Stimulated activated CD4-positive, alpha-beta T cell treated with anti-CD3 and anti-CD28 coated beads, TNF-alpha, amount 100 ng/mL, for 48 hours (primary cell): ENCODE measurements at places on chromosomes 6 and 20.

- no peak for DNase-seq
These were observed 369.4 kb downstream of the UTRN start for GRCh38 chr6:144654506-144654905.

- DNase-seq: no peak
These were observed 76.6 kb downstream of the PKHD1 start for GRCh38 chr6:52010806-52011205.

- DNase-seq: peak; percentile 27
These were observed 2.0 kb downstream of the TRAM2 start for GRCh38 chr6:52574709-52575501.

DNA sequence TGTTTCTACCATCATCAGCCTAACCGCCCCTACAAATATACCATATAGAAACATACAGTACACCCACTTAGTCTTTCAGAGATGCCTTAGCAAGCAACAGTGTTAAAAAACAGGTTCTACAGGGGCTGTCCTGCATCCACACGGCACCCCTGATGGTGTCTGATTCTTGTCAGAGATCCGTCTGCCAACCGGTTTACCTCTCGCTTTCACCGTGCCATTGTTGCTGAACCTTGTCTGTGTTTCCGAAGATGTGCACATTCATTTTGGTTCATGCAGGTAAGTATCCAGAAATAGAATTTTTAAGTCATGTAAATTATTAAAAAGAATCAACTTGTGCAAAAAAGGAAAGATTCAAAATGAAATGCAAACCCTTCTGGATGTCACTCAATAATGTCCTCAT, 52.9 kb downstream of the EPHA7 start:
- no peak for DNase-seq

DNA sequence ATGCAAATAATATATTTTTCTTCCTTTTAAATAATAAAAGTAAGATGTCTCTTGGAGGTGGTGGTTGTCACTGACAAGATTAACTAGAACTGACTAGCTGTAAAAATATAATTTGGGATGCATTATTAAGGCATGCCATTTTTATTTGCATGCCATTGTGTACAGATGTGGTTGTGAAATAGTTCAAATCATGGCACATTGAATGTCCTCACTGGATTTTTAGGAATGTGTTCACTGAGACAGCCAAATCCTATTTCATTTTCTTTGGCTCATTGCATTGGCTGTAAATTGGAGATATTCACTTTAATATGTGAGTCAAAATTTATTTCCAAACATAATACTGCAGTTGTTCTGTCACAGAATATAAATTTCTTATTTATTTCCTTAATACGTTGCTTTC, 62.3 kb downstream of the ESR1 start:
- DNase-seq: no peak

DNA sequence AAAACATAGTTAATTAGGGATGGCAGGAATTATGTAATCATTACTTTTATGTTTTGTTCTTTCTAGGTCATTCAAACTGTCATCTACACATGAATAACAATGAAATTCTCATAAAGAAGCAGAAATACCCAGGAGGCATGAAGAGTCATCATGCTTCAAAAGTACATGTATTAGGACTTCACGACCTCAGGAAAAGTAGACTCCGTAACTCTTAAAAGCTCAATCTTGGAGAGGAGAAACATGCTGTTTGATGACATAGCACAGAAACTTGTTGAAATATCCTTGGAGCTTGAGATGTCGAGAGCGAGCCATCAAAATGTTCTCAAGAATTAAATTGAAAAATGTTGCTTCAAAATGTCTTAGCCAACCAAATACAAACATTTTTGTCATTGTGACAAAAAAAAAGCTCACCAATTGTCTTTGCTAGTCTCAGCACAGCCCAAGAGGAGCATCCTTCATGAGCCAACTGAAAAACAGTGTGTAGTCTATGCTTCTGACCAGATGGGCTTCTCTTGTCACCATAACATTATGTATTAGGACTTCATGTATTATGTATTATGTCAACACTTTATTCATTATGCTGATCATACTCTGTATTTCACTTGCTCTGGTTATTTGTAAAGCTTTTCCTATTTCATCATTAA, 28.2 kb upstream of the ANKEF1 start:
- no peak for DNase-seq

DNA sequence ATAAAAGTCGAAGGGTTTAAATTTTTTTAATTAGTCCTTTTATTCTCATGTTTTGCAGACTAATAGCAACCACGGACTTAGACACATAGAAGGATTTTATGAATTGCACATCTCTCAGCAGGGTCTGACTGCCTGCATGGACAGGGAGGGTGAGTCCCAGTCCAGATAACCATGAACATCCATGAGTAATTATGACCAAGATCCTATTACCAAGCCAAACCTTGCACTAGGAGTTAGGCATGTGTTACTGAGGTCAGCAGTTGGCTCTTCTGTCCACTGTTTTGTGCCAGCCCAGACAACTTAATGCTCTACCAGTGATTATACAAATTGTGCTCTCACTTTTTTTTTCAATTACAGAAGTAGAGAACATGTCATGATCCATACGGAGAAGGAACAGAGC, 211.2 kb downstream of the MAFB start:
- DNase-seq: no peak

DNA sequence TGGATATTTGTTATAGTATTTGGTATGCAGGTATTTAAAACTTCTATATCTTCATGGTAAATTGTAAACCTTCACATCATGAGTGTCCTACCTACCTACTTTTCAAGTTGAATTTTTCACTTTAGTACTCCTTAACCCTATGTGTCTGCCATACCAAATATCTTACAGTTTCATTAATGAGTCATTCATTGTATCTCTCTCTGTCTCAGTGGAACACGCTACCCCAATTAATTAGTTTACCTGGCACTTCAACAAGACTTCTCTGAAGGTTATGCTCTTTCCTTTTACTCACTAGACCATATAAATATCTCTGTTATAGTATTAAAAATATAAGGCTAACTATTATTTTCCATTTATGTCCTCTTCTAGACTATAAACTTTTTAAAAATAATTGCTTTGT, 123.9 kb upstream of the GJE1 start:
- DNase-seq: no peak

DNA sequence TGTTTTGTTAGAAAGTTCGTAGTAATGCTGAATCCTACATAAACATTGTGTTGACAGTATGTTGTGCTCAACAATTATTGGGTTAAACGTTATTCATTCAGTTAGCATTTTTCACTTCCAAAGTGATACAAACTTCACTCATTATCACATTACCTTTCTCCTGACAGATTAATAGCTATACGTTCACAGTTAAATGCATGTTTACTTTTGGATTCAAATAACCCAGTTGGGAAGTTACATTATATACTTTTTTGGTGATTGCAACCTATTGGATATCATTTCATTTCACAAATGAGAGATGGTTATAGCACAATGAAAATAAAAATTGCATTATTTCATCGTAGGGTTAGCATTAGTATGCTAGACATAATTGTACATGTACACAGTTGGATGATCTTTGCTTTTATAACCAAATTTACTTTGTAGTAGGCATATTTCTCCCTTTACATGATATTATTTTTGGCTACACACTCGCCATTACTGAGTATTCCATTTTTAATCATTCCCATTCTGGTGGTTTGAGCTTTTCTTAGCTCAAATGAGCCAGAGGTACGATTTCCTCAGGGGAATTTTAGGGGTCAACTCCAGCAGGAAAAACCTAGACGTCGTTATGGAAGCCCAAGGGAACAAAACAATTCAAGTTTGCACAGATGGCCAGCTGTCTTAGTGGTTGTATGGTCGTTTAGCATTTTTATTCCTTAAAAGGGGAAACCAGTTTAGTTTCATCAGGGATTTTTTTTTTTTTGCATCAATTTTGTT, 2.1 kb upstream of the HIVEP1 start:
- DNase-seq: no peak

DNA sequence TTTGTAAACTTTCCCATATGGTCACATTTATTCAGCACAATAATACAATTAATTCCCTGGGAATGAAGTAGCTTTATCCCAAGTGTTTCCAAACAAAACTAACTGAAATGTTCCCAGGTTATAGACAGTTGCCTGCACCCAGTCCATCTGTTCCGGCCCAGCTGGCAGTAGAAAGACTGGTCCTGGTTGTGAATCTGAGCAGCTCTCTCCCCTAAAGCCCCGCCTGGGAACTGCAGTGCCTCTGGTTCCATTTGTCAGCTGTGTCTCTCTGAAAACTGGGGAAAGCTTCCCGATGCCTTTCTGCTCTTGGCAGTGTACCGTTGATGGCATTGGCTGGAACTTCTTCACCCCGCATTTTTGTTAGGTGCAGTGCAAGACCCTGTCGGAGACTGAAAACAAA, 8.7 kb downstream of the MTHFD1L start:
- no peak for DNase-seq

DNA sequence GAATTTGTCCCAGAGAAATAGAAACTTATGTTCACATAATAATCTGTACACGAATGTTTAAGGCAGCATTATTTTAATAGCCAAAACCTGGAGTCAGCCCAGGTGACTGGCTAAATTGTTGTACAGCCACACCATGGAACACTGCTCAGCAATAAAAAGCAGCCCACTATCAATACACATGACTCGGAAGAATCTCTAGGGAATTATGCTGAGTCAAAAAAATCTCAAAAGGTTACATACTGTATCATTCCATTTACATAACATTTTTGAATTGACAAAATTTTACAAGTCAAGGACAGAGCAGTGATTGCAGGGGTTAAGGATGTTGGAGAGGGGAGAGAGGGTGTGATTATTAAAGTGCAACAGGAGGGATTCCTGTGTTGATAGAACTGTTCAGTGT, 163.4 kb downstream of the UBE3D start:
- no peak for DNase-seq

DNA sequence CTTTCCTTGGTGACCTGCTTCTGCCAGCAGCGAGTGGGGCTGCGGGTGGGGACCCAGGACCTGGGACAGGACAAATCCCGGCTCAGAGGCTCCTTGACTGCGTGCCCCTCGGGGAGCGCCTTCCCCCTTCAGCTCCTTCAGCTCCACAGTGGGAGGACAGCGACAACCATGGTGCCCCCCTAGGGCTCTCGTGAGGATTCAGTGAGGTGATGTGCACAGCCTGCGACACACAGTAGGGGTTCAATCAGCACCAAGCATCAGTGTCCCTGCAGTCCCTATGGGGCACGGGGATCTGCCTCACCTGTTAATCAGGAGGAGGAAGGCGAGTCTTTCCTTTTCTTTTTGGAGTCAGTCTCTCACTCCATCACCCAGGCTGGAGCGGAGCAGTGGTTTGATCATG, 209.2 kb downstream of the PREX1 start:
- DNase-seq: no peak

- DNase-seq: no peak
These were observed 79.9 kb upstream of the NAA20 start for GRCh38 chr20:19937218-19937617.

DNA sequence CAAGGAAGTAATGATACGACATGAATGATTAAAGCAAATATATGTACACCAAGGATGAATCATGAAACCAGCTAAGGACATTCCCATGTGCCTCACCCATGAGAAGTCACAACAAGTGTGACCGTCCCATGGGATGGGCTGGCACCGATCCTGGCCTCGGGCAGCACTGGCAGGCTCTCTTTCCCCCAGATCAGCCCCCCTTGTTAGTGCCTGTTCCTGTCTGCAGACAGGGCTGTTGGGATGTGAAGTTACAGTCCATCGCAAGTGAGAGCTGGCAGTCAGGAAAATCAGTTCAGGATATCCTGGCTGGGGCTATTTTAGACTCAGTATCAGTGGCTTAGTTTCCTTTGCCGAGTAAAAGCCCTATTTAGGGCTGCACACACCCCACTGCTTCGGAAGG, 129.2 kb upstream of the SNX9 start:
- no peak for DNase-seq

DNA sequence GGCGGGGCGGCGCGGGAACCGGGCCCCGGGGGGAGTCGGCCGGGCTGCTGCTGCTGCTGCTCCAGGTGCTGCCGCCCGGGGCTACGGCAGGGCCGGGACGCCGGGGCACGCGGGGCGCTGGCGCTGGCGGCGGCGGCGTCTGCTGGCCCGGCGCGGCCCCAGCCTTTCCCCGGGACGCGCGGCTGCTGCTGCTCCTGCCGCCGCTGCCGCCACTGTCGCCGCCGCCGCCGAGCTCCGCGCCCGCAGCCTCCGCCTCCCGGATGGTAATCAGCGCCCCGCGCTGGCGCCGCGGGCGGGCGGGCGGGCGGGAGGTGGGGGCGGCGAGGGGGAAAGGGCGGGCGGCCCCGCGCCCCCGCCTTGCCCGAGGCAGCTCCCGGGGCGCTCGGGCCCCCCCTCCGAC, 306 bp downstream of the EBF4 start:
- DNase-seq: no peak

- DNase-seq: no peak
These were observed 10.1 kb downstream of the EZR start for GRCh38 chr6:158808941-158809678.

GRCh38 chr6:155041741-155042279, 46.7 kb downstream of the TIAM2 start:
- DNase-seq: no peak

DNA sequence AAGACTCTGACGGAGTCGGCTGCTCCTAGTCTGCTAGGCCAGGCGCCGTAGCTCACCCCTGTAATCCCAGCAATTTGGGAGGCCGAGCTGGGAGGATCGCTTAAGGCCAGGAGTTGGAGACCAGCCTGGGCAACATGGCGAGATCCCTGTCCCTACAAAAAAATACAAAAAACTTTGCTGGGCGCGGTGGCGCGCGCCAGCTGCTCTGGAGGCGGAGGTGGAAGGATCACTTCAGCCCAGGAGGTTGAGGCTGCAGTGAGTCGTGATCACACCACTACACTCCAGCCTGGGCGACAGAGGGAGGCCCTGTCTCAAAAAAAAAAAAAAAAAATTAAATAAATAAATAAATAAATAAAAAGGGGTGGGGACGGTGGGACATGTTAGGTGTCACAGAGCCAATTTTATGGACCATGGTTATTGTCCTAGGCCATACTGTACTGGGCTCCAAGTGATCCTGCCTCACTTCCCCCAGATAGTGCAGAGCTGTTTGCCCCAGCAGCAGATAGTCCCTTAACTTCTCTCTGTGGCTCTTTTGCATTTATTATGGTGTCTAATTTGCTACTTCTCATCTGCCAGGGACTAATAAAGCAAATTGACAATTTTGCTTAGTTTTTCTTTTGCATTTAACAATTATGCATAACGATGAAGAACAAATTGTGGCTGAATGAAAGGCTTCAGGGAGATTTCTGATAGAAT, 5.2 kb downstream of the PI16 start:
- no peak for DNase-seq

DNA sequence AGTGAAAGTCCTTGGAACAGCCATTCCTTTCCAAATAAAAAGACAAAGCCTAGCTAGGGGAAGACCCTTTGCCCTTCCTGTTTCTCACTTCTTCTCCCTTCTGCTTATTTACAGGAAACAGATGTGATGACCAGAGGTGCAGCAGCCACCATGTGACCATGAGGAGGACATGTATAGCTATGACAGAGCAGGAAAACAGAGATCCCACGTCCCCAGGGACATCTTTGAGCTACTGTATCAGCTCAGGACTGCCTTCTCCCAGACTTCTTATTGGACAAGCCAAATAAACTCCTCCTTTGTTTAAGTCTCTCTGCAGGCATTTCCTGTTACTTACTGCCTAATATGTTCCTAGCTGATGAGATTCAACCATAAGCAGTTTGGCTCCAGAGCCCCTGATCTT, 133.1 kb upstream of the MLN start:
- DNase-seq: no peak

- no peak for DNase-seq
These were observed 10.9 kb downstream of the DUSP15 start for GRCh38 chr20:31859266-31859997.
